SK-MEL-5 (cell line): ENCODE measurements at places on chromosomes 7 and 10. TPM values are rescaled to one million over a fixed set of nuclear protein-coding genes. Genes with fewer than 3 reads are reported as not detected.

Gene BLOC1S2
- 48.6 and 55.5 TPM in 2 replicates for total RNA-seq

Gene CFAP43
- total RNA-seq: 1.3 and 1.6 TPM in 2 replicates

GRCh38 chr7:3157566-3158287, 114.1 kb upstream of the CARD11 start:
- DNase-seq: no peak

DNA sequence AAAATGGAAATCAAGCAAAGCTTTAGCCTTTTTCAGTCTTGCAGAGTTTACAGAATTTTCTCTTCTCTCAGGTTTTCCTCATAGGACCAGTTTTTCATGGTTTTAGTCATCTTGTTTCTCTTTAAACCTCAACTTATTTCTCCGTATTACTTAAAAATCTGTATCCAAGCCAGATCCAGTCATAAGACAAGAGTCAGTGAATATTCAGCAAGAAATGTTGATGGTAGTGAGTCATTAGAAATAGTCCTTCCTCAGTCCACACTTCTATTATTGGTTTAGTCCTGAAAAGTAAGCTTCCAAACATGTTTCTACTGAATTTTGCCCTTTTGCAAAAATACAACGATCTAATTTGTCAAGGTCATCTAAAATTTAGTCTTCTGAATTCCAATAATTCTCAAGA, 107.0 kb downstream of the VIM start:
- no peak for DNase-seq

GRCh38 chr10:26385443-26385842, 52.7 kb upstream of the APBB1IP start:
- no peak for DNase-seq

GRCh38 chr7:28984631-28985030, 26.5 kb upstream of the TRIL start:
- peak; percentile 38 for DNase-seq
